ENCODE measurements at places on chromosomes 11 and 22.

DNA sequence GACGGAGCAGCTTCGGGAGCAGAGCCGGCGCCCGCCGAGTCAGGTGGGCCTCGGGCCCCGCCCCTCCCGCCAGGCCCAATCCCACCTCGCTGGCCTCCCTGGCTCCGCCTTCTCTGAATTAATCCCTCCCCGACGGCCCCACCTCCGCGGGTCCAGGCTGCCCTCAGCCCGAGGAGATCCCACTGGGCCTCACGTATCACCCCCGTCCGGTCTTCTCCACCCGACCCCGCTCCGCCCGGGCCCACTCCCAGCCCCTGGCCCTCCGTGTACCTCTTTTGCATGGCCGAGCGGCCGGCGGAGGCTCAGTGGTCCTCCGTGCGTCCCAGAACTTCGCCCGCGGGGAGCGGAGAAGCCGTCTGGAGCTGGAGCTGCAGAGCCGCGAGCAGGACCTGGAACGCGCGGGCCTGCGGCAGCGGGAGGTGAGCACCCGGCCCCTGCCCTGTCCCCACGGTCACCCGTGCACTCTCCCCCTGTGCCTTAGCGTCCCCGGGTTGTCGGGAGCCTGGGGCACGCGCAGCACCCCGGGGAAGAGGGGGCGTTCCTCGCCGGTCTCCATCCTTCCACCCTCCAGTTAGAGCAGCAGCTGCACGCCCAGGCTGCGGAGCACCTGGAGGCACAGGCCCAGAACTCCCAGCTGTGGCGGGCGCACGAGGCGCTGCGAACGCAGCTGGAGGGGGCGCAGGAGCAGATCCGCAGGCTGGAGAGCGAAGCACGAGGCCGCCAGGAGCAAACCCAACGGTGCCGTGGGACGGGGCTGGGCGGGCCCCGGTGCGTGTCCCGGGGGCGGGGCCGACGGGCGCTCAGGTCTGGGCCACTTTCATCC, 2.2 kb upstream of the CD151 start:
- no peak for DNase-seq

DNA sequence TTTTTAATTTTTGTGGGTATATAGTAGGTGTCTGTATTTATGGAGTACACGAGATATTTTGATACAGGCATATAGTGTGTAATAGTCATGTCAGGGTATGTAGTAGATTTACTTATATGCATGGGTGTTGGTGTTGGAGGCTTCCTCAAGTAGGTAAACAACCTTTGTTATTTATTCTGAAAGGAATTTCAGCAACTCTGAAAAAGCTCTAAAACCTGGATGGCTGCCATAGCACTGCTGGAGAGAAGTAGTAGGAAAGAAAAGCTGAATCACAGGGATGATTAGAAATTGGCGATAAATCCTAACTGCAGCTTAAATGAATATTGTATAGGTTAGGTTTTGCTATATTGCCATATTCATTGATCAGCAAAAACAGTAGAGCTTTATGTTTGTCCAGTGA, 44.4 kb upstream of the ST14 start:
- no peak for DNase-seq

DNA sequence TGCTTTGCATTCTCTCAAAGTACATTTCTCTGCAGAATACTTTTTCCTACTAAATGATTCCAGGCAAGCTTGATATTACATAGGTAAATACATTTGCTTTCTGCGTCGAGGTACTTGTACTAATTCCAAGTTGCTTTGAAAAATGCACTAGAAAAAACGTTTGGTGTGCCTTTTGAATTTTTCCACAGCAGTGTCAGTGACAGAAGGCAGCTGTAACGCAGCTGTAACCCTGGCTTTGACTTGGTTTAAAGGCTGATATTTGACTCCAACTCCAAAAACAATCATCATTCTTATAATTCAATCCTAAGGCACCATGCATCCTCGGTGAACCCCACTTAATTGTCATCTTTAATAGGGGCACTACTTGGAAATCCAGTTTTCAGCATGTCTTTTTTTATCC, 125.0 kb downstream of the MAML2 start:
- no peak for DNase-seq

- DNase-seq, result no peak
Observed at GRCh38 chr11:112523031-112523430, 262.4 kb upstream of the PLET1 start.

DNA sequence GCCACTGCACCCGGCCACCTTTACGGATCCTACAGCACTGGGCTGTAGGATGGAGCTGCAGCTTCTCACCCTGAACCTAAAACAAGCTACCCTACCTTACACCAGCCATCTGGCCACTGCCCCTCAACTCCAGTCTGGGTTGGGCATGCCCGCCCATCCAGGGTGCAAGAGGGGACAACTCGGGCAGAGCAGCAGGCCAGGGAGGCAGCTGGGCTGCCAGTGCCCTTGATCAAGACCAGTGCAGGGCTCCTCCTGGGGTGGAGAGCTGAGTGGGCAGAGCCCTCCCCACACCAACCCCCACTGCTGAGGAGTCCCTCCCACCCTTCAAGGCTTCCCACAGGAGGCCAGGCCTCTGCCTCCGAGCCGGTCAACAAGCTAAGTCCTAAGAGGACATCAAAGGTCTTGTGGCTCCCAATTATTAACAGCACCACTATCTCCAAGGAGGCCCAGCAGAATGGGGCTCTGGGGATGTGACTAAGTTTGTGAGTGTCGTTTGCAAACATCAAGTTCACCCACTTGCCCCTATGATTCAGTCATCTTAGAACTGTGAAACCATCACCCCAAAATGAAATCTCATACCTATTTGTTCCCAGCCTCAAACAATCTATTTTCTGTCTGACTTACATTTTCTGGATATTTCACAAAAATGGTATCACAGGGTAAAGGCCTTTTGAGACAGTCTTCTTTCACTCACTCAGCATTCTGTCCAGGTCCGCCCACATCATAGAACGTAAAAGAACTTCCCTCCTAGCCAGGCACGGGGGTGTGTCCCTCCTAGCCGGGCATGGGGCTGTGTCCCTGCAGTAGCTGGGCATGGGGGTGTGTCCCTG, 11.0 kb downstream of the GATD1 start:
- DNase-seq, result no peak

GRCh38 chr22:42820045-42820763, 36.9 kb downstream of the ARFGAP3 start:
- no peak for DNase-seq

GRCh38 chr22:49532869-49533802, 294.5 kb downstream of the BRD1 start:
- no peak for DNase-seq

- DNase-seq, result no peak
Observed at GRCh38 chr11:18727479-18728236, 1.7 kb upstream of the IGSF22 start.

DNA sequence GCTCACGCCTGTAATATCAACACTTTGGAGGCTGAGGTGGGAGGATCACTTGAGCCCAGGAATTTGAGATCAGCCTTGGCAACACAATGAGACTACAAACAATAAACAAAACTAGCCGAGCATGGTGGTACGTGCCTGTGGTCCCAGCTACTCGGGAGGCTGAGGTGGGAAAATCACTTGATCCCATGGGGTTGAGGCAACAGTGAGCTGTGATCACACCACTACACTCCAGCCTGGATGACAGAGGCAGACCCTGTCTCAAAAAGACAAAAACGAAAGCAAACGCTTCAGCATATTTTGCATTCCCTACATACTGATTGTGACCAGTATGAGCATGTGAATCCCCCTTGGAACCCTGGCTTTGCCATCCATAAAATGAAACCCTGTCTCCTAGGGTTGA, 33.9 kb upstream of the MN1 start:
- DNase-seq, result no peak

- DNase-seq, result no peak
Observed at GRCh38 chr11:117225553-117226170, 6.2 kb downstream of the PCSK7 start.

DNA sequence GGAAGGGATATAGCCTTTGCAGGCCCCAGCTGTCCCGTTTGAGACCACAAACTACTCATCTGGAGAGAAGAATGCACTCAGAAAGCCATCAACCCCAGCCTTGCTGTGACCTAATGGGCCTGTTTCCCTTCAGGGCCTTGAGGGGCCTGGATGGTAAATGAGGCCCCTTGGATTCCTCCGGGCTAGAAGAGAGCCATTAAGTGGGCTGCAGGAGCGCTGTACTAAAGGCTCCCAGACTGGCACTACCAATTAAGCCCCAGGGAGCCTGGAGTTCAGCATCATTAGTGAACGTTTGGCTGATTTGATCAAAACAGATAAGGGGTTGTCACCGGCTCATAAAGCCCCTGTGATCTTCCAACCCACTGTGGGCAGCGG, 23.0 kb downstream of the CD5 start:
- DNase-seq, result no peak

DNA sequence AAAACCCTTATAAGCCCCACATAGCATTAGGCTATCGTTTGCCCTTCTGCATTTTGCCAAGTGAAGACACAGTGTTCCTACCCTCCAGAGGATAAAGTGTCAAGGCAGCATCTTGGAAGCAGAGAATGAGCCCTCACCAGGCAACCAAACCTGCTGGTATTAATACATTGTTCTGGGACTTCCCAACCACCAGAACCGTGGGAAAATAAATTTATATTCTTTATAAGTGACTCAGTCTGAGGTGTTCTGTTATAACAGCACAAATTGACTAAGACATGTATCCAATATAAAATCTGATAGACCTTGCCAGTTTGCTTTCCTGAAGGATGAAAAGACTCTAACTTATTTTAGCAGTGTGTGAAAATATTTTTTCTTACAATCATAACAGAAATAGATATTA, 792.5 kb upstream of the LRRC4C start:
- no peak for DNase-seq

DNA sequence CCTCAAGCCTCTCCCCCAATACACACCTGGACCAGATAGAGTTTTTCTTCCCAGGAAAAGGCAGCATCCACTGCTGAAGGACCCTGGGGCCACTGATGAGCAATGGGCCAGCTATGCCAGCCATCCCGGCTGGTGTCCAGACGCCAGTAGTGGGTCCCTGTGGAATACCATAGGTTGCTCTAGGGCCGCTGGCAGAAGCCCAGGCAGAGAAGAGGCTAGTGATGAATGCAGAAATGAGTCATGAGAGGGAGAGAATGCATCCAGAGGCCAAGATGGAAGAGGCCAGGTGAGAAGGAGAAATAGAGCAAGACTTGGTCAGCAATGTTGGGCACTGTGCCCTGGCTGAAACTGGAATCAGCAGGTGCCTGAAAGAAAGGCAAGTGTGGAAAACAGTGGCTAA, 8.9 kb downstream of the HPX start:
- no peak for DNase-seq

DNA sequence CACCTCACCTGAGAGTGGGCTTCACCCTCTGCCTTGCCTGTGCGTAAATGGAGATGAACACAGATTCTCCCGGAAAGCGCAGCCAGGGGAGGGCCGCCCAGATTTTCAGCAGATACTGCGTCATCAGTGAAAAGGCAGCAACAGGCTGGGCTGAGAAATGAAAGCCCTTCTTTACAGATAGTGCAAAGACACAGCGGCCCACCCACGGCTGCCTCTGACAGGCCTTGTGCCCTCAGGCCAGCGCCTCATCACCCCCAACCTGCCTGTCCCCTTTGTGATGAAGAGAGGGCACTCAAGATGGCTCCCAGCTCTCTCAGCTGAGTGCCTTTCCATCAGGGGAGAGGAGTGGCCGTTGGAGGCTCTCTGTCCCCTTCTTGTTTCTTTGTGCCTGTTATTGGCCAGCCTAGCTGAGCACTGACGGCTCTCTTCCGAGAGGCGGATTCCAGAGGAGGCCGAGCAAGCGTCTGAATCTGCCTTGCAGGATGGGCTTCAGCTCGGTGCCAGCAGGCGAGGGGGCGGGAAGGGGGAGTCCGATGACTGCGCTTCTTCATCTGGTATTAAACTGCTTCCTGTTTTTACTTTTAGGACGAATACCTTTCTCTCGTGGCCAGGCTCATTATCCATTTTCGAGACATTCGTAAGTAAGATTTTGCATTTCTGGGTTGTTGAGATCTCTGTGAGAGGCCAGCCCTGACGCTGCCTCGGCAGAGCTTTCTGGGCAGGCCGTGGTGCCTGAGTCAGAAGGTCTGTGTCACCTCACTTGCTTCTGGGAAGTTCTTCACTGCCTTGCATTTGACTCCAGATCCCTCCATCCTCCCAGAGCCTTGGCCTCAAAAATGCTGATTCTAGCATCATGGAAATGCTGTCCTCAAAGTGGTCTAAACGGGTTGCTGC, 43.7 kb downstream of the MED15 start:
- DNase-seq, result no peak

- no peak for DNase-seq
Observed at GRCh38 chr11:71462726-71463125, 9.7 kb downstream of the NADSYN1 start.

- no peak for DNase-seq
Observed at GRCh38 chr11:128207861-128208321, 379.5 kb downstream of the ETS1 start.

DNA sequence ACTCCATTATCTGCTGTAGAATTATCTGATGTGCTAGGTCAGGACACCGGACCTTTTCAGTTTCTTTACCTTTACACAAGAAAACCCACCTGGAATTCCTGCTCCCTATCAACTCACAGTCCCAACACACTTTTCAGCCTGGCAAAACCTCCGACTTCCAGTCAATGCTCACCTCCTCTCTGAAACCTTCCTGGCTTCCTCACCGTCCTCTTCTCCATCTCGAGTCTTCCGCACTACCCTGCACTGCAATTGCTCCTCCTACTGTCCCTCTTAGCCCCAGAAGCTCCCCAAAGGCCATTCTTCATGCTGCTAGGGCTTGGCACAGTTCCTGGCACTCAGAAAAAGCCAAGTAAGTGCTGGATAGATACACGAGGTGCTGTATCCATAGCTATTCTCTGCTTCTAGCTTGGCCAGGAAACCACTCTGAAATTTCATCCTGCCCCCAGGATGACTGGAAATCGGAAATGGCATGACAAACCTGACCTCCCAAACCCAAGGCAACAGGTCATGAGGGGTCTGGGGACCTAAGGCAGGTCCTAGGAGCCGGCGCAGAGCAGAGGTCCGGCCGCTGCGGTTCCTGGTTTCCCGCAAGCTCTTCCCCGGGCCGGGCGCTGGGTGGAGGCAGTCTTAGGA, 702 bp downstream of the SYN3 start:
- no peak for DNase-seq

DNA sequence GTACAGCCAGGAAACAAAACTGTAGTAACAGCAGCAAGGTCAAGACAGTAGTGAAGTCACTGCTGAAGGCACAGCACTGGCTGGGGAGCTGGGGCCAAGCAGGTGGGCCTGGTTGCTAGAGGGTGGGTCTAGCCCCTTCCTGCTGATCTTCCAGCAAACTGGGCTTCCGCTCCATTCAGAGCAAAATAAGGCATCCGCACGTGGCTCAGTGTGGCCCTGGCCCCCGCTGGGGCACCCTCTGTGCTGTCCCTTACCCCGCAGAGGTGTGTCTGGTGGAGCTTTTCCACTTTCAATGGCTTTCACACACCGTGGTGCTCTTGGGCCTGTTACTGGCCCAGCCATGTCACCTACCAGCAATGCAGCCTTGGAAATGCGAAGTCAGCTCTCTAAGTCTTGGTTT, 162.4 kb upstream of the B3GAT1 start:
- DNase-seq, result peak; percentile 17

- no peak for DNase-seq
Observed at GRCh38 chr11:125498521-125498920, 2.5 kb upstream of the FEZ1 start.

- no peak for DNase-seq
Observed at GRCh38 chr11:12723421-12724300, 49.4 kb downstream of the TEAD1 start.

GRCh38 chr11:109728056-109728455, 306.1 kb downstream of the C11orf87 start:
- DNase-seq, result no peak
